ENCODE measurements at places on chromosomes 6 and 20. TPM values are rescaled to one million over a fixed set of nuclear protein-coding genes. Genes with fewer than 3 reads are reported as not detected.

The CRISP3 gene
- total RNA-seq: not detected

The SLC25A27 gene
- 16.6 TPM for total RNA-seq

GRCh38 chr20:62485062-62485700 is 9.4 kb upstream of the GATA5 start:
- DNase-seq: peak; percentile 89

The IMPG1 gene
- 0.31 TPM for total RNA-seq

DNA sequence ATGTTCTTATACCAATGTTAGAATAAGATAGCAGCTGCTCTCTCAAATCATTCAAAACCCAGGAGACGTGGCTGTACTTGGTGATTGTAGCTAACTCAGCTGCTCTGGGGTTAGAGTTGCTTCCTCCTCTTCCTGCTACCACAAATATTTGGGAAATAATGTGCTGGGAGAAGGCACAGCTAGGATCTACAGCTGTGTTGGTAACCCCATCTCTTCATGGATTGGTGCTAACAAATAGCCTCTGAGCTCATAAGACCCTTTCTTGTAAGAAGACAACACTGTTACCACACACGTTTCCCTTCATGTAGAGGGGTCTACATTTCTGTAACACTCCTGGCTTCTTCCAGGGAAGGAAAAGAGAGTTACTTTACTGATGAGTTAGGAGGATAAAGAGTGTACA is 911.0 kb upstream of the CITED2 start:
- no peak for DNase-seq

- DNase-seq: no peak
These were observed 145.3 kb upstream of the ECI2 start for GRCh38 chr6:4280707-4281106.

The SULF2 gene
- 47.6 TPM for total RNA-seq

The FAM83C gene
- not detected for total RNA-seq

The GGTLC1 gene
- total RNA-seq: not detected

- no peak for DNase-seq
These were observed 19.7 kb downstream of the UBE2V1 start for GRCh38 chr20:50093240-50093639.

DNA sequence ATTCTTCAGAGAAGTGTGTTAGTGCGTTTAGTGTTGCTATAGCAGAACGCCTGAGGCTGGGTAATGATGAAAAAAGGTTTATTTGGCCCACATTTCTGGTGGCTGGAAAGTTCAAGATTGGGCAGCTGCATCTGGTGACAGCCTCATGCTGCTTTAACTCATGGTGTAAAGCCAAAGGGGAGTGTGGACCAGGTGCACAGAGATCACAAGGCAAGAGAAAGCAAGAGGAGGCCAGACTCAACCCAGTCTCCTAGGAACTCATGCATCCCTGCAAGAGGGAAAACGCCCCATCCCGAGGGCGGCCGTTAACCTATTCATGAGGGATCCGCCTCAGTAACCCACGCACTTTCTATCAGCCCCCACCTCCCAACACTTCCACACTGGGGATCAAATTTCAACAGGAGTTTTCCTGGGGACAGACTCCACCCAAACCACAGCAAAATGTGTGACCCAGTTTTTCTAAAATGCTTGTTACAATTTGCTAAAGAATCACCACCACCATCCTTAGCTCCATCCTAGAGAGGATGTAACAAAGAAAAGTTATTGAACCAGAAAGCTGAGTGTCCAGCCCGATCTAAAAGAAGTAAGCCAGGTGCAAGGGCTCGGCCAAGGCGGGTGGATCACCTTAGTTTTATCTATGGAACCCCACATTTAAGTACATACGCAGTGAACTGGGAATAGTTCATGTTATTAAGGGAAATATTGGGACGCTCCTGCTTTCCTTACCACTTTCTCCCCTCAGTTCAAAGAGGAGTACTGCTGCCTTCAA is 164.8 kb downstream of the QKI start:
- no peak for DNase-seq

The LPIN3 gene
- 12.8 TPM for total RNA-seq

The TGM6 gene
- not detected for total RNA-seq

The SPEF1 gene
- total RNA-seq: not detected

DNA sequence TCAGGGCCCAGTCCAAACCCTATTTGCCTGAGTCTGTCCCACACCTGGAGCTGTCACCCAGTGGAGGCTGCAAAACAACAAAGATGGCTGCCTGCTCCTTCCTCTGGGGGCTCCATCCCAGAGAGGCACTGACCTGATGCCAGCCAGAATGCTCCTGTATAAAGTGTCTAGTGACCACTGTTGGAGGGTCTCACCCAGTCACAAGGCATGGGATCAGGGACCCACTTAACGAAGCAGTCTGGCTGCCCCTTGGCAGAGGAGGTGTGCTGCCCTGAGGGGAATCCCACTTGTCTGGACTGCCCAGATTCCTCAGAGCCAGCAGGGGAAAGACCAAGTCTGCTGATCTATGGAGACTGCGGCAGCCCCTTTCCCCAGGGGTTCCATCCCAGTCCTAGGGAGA is 241.6 kb downstream of the CDH26 start:
- DNase-seq: no peak

- DNase-seq: no peak
These were observed 25.9 kb upstream of the TULP4 start for GRCh38 chr6:158286413-158286812.

The PTCHD4 gene
- 0.50 TPM for total RNA-seq

GRCh38 chr6:41430875-41431274 is 95.5 kb downstream of the NCR2 start:
- no peak for DNase-seq

GRCh38 chr6:24931296-24931695 is 4.5 kb downstream of the RIPOR2 start:
- DNase-seq: no peak

- DNase-seq: no peak
These were observed 36.6 kb upstream of the BTN3A2 start for GRCh38 chr6:26328265-26328844.

The BMP2 gene
- total RNA-seq: 2.2 TPM

The PPP1R3G gene
- 19.5 TPM for total RNA-seq

The SLC16A10 gene
- total RNA-seq: 5.0 TPM

DNA sequence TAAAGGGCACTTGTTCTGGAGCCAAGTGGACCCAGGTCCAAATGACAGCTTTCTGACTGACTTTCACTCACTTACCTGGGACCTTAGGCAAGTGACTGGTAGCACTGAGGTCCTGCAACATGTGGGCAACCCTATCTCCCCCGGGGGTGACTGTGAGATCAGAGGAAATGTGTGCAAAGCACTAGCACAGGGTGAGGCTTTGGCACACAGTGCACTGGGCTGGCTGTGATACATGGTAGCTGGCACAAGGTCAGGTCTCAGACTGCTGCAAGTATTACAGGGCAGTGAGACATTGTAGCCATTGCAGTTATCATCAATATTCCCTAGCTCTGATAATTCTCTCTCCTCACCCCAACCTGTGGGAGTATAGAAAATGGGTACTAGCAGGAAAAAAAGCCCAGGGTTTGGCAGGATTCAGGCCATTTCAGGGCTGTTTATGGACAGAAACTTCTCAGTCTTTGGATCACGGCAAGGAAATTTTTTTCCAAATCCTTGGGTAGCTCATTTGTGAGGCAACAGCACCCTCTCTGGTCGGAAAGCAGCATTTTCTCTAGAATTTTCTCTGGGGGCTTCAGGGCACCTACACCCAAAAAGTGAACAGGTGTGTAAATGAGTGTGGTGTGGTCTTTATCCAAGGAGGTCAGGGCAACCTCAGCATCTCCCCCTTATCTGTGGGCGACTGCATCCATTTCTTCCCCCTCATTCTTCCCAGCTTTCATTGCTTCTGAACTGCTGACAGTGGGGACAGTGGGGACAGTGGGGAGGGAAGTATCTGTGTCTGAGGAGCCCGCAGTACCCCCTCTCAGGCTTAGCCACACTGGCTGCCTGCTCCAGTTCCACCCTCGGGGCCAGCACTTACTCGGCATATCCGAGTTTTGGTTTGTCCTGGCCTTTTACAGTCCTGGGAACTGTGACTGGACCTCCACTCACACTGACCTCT is 148.7 kb upstream of the PHACTR3 start:
- DNase-seq: peak; percentile 54

DNA sequence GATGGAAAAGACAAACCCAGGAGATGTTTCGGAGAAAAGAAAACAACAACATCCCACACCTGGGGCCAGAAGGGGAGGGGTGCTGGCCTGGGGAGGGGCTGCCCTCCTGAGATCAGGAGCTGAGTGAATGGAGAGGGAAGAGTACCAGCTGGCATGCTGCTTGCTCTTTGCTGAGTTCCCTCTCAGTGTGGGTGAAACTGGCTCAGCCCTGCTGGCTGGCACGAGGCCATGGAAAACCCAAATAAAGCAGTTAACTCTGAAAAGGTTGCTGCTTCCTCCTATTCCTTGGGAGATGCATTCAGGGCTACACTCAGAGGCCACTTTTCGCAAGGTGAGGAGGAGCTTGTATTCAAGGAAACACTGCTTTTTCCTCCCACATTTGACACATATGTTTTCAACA is 8.0 kb upstream of the KCNK16 start:
- peak; percentile 75 for DNase-seq

- DNase-seq: no peak
These were observed 11.8 kb downstream of the DCBLD1 start for GRCh38 chr6:117494283-117494682.

The CFAP206 gene
- total RNA-seq: 0.50 TPM

DNA sequence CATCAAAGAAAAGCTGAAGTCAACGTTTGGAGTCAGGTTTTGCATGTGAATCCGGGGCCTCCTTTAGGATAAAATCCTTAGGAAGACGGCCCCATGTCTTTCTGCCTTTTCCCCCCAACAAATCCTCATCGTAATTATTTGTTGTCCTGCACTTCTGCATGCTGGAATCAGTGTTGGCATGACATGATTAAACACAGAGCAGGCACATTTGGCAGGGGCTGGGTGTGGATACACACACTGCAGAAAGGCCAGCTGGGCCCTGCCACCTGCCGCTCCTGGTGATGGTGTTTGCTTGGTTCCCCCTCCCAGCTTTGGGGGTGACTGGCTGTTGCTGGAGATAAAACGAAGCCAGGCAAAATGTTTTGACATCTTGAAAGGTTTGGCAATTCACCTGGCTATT is 46.3 kb upstream of the FOXA2 start:
- DNase-seq: no peak

The HSPA1B gene
- total RNA-seq: 225 TPM

DNA sequence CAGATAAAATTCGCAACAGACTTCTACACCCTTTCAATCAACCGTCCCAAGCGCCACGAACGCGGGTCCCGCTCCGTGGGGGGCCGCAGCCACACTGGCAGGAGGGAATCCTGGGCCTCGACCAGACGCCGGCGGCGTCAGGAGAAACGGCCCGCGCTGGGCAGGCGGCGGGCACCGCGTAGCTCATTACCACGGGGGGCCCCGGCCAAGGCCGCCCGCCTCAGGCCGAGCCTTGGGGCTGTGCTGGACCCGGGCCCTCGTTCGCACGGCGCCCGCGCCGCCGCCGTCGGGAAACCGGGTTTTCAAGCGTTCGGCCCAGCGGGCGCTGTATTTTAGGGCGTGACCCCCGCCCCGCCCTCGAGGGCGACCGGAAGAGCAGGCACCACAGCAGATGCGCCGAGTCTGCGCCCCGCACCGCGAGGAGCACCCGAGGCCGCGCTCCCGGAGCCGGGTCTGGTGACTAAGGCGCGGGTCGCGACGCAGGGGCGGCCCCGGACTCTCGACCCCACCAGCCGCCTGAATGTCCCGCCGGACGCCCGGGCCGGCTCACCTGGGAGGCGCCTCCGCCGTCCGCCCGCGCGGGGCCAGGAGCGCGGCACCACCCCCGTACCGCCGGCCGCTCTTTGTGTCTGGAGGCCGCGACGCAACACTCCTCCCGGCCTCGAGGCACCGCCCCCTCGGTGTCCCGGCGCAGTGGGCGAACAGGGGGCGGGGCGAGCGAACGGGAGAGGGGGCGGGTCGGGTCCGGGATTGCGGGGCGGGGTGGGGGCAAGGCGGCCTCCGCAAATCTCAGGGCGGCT is at the start of gene NINL:
TSS of gene NINL (minus strand) at position 627 of the 800 bp plus-strand sequence. CDS start 58,944 bp downstream, outside the sequence.
- DNase-seq: peak; percentile 86

DNA sequence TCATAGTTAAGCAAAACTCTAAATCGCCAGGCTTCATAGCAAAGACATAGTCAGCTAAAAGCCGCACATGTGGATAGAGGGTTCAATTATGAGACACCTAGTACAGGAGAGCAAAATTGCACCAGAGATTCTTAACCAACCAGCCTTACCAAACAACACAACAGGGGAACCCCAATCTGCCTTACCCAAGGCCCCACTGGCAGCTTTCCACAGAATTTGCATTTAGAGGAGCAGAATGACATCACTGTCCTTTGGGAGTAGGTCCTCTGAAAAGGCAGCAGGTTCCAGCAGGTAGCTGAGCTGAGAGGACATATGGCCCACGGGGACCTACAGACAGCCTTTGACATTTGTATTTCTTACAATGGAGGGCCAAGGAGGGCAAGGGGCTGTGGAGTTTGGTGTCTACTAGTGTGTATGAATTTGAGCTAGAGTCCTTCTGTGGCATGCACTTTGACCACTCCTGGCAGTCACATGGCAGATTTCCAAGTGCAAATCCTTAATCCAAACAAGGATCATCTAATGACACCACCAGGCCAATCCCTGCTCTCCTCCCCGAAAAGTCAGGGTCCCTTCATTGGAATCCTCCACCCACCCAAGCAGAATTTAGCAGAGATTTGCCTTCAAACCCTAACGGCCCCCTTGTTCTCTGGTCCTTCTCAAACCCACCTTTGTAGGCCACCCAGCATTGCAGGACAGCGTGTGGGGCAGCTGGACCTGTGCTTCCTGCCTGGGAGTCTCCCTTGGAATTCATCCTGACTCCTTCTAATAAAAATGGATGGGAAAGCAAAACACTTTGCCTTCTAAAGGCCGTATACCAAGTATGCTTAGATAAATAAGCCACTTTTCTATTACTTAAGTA is 171.2 kb upstream of the SUPT3H start:
- DNase-seq: no peak

DNA sequence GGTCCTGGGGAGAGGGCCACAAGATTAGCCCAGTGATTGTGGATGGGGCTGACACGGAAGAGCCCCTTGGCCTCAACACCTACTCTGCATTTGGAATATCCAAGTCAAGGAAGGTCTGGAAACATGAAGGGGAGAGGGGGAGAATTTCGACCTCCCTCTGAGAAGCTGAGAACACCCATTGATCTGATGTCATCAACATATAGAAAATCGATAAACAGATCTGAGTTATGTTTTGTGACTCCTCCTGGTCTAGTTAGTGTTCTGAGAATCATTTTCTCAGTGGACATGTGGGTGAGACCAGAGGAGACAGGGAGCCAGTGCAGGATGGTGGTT is 108.0 kb downstream of the SLC22A3 start:
- DNase-seq: no peak

- no peak for DNase-seq
These were observed 7.1 kb downstream of the CABLES2 start for GRCh38 chr20:62400021-62400420.

The KIF6 gene
- total RNA-seq: 0.25 TPM

Measured in right cardiac atrium (tissue), 5 donors.